ENCODE measurements at places on chromosomes 1 and 21.

DNA sequence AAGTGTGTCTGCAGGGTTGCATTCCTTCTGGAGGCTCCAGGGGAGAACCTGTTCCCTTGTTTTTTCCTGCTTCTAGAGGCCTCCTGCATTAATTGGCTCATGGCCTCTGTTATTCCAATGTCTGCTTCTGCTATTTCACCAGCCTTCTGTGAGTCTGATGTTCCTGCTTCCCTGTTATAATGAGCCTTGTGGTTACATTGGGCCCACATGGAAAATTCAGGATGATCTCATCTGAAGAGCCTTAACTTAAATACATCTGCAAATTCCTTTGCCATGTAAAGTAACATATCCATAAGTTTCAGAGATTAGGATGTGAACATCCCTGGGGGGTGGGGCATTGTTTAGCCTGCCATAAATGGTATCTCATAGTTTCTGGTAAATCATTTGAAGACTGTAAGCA is 181.1 kb downstream of the RWDD3 start:
- no peak for DNase-seq

GRCh38 chr1:223245983-223246382 is 102.9 kb upstream of the TLR5 start:
- DNase-seq: no peak

DNA sequence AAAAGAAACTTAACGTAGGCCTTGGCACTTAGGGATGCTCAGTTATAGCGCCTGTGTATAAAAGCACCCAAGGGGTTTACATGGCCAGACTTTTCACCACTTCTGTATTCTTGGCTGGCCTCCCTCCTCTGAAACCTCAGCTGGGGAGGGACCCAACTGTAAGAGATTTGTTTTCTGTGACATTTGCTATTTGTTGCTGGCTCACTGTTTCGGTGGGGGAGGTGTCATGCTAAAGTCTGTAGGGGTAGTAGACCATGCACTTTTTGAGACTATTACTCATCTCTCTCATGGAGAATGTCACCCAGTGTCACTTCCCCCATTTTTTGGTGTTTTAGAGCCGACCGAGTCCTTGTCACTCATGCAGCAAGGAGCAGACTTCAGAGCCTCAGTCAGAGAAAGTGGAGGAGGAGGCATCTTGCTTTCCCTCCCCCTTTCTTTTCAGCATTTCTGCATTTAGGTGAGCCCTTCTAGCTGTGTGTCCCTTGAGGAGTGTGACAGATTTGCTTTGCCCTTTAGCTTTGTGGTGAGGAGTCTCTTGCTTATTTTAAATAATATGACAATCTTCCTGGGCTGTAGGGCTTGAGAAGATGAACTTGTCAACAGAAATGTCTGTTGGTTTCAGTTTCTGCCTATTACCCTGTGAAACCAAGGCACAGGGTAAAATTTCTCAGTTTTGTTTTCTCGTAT is 160.1 kb downstream of the FASLG start:
- DNase-seq: peak; percentile 39

DNA sequence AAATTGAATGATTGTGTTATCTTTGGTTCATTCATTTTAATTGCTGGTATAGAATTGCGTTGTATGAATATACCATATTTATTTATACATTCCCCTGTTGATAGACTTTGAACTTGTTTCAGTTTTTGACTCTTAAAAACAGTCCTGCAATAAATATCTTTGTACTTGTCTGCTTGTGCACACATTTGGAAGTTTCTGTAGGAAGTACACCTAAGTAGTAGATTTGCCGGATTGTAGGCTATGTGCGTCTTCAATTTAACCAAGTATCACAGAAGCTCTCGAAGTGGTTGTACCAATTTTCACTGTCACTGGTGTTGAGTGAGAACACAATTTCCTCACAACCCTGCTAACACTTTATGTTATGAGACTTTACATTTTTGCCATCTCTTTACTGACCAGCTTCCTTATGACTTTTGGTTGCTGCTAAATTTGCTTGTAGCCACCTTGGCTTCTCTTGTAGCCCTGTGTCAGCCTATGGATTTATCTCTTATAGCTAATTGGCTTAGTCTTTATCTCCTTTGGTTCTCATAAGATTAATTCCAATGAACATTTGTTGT is 2.2 kb downstream of the TTC3 start:
- no peak for DNase-seq

GRCh38 chr21:15775291-15775690 is 45.5 kb downstream of the USP25 start:
- DNase-seq: no peak

DNA sequence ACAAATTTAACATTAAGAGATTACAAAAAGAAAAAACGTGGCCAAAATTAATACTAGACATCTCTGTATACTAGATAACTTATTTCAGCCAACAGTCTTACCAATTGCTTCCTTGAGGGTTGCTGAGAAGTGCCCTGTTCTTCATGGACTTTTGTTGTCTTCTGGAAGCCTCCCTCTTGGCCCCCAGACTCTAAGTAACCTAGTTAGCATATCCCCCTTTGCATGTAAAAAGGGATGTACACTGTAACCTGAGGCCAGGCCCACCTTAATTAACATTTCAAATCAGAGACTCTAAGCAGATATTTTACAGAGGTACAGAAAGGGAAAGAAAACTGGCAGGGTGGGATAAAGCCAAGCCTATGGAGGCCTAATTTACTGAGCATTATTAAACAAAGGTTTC is 1047.3 kb downstream of the ADGRL2 start:
- no peak for DNase-seq

DNA sequence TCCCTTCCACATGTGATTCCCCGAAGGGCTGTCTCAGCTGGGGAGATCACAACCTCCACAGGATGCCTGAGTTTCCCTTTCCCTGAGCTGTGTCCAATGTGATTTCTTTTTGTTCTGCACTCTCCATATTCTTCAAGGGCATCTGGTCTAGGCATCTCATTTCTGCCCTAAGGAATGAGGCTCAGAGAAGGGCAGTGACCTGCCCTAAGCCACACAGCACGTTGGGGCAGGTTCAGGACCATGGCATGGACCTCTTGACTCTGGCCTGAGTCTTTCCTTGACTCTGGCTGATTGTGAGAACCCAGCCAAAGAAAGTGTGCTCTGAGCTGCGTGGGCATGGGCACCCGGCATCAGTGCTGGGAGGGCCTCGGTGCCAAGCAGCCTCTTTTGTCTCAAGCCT is 590.3 kb downstream of the PTPRU start:
- DNase-seq: no peak

GRCh38 chr1:7560601-7561181 is 210.4 kb upstream of the VAMP3 start:
- no peak for DNase-seq

DNA sequence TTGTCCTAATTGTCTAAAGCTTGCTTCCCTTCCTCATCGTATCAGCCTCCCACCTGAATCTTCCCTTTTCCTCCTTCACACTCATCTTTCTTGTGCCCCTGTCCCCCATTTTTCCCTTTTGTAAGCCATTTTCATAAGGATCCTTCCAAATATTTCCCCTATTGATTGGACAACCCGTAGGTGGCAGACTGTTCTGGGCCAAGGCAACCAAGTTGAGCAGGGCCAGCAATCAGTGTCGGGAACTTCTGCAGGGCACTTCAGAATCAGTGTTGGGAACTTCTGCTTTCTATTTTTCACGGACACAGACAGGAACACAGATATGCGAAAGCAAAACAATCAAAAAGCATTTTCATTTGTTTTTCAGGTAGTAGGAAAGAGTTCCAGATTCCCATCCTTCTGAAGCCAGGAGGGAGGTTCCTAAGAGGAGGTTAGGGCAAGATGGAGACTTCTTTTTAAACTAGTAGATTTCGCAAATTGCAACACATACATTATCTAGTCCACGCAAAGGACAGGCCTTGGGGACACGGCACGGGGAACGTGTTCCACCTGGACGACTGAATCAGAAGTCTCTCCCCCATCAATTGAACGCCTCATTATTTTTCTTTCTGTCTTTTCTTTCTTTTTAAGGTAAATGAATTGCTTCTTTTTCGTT is 691 bp upstream of the MPZL1 start:
- no peak for DNase-seq

- no peak for DNase-seq
Observed at GRCh38 chr1:188822248-188822647, 1655.4 kb downstream of the BRINP3 start.

DNA sequence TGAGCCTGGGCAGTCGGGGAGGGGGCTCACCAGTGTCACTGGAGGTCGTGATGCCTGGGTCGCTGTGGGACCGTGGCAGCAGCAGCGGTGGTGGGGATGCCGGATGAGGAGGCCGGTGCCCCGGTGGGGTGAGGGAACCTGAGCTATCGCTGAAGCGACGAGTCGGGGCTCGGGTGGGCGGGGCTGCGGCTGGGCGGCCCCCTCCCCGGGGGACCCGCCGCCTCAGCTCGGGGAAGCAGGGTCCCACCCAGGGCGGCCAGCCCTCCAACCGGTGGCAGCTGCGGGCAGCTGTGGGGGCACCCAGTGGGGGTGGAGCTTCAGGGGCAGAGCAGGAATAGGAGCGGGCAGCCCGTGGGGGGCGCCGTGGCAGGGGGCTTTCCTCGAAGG is 5.0 kb downstream of the ENTREP3 start:
- DNase-seq: no peak

GRCh38 chr1:52142220-52143183 is 613 bp downstream of the ZFYVE9 start:
- no peak for DNase-seq

All from stimulated activated CD4-positive, alpha-beta T cell treated with anti-CD3 and anti-CD28 coated beads, Interleukin-4, amount 100 ng/mL, for 1 hour (primary cell).